Endothelial cell of coronary artery (primary cell): ENCODE measurements at places on chromosomes 5 and 9. TPM values are rescaled to one million over a fixed set of nuclear protein-coding genes. Genes with fewer than 3 reads are reported as not detected.

Gene CAMK4
- 0.47 and 4.9 TPM in 2 replicates for total RNA-seq

Gene SPINK13
- not detected in 2 replicates for total RNA-seq

Gene OTULIN
- 15.4 and 18.0 TPM in 2 replicates for total RNA-seq

Gene RAD50
- 13.8 and 30.0 TPM in 2 replicates for total RNA-seq

Gene TMOD1
- total RNA-seq: 0.09 and 0.28 TPM in 2 replicates

Gene MELK
- total RNA-seq: 13.8 and 28.4 TPM in 2 replicates

Gene MEGF9
- 6.6 and 7.8 TPM in 2 replicates for total RNA-seq

Gene RASEF
- total RNA-seq: under 0.01 and 0.09 TPM in 2 replicates

Gene ZCCHC7
- total RNA-seq: 13.9 and 16.2 TPM in 2 replicates

Gene GNPDA1
- total RNA-seq: 34.7 and 48.8 TPM in 2 replicates

Gene BSPRY
- not detected in 2 replicates for total RNA-seq

Gene SHOC1
- total RNA-seq: under 0.01 TPM in 1 of 2 replicates, not detected in the other

Gene GOLM1
- 57.8 and 73.6 TPM in 2 replicates for total RNA-seq

Gene ITGA1
- total RNA-seq: 4.6 and 6.6 TPM in 2 replicates

Gene CDX1
- total RNA-seq: not detected in 2 replicates

Gene TTC23L
- 0.09 TPM in 1 of 2 replicates, not detected in the other for total RNA-seq

Gene PRRX2
- 0.66 TPM in 1 of 2 replicates, not detected in the other for total RNA-seq

Gene RGS14
- 4.5 and 5.5 TPM in 2 replicates for total RNA-seq

Gene NME5
- 1.2 and 1.5 TPM in 2 replicates for total RNA-seq

Gene PRDM9
- total RNA-seq: not detected in 2 replicates

Gene SARDH
- 0.27 and 4.0 TPM in 2 replicates for total RNA-seq

Gene PCDHGA6
- total RNA-seq: 2.2 and 2.8 TPM in 2 replicates

Gene FAF2
- total RNA-seq: 34.9 and 36.1 TPM in 2 replicates

Gene SPATA31D4
- not detected in 2 replicates for total RNA-seq

Gene CNTFR
- total RNA-seq: not detected in 2 replicates

Gene PCDHA5
- 0.09 TPM in 2 replicates for total RNA-seq

Gene FCN1
- total RNA-seq: not detected in 2 replicates

Gene PDCD1LG2
- 11.7 and 24.4 TPM in 2 replicates for total RNA-seq

Gene IL13
- not detected in 2 replicates for total RNA-seq

Gene SV2C
- not detected in 2 replicates for total RNA-seq

Gene TPPP
- total RNA-seq: 0.18 and 0.19 TPM in 2 replicates

Gene LSM11
- total RNA-seq: 7.8 and 9.0 TPM in 2 replicates

Gene PAX5
- not detected in 2 replicates for total RNA-seq

Gene IFNA13
- total RNA-seq: not detected in 2 replicates

Gene CDH10
- under 0.01 and 0.19 TPM in 2 replicates for total RNA-seq

Gene JAK2
- total RNA-seq: 6.5 and 12.2 TPM in 2 replicates

Gene CHSY3
- total RNA-seq: 4.1 and 6.9 TPM in 2 replicates

Gene PCDHA1
- total RNA-seq: under 0.01 TPM in 1 of 2 replicates, not detected in the other
